ENCODE measurements at places on chromosomes 2 and 18. TPM values are rescaled to one million over a fixed set of nuclear protein-coding genes. Genes with fewer than 3 reads are reported as not detected.

DSG1 gene
- polyA plus RNA-seq = not detected

- DNase-seq = no peak
Observed at GRCh38 chr18:31489311-31489710, 8.7 kb upstream of the DSG2 start.

PROM2 gene
- 1.1 TPM for polyA plus RNA-seq

DNA sequence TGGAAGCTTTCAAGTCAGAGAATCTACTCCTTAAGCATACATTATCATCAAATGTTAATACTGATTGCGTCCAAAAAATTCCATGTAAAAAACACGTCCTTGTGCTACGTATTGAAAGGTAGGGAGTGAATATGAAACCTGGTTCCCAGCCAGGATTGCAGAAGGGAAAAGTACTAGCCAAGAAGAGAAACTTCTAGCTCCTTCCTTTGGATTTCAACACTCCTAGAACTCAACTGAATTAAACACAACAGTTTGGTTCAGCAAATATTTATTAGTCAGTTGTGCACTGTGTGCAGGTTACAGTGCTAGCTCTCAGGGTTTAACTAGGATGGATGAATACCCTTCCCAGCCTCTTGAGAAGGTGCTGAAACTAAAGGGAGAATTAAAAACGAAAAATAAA lies 33.9 kb upstream of the FHL2 start:
- DNase-seq = no peak

GRCh38 chr2:200498402-200499162 lies 11.3 kb downstream of the KCTD18 start:
- no peak for DNase-seq

DNA sequence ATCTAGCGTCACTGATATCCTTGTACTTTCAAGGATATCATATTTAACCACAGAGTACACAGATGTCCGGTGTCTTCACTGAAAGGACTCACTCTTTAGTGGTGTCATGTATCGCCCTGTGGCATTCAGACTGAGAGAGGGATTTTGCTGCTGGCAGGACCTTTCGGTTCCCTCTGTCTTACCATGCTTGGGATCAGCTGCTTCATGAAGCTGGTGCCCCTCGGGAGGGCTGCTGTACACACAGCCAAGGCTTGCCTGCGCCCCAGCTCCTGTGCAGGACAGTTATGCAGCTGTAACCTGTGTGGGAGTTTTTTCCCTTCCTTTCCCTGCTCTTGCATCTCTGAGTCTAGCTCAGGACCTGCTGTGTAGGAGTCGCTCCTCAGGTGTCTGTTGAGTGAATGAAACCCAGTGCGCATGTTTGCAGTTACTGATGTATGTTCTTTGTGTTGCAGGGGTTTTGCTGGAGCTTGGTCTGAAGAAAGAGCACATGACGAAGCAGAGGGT lies 64.4 kb downstream of the GREB1 start:
- peak; percentile 21 for DNase-seq

- DNase-seq = no peak
Observed at GRCh38 chr2:204545861-204546735, 823 bp downstream of the PARD3B start.

- DNase-seq = no peak
Observed at GRCh38 chr2:119483395-119483753, 40.9 kb downstream of the SCTR start.

GRCh38 chr2:9599430-9599829 lies 31.4 kb downstream of the YWHAQ start:
- no peak for DNase-seq

GRCh38 chr18:77495982-77496690 lies 246.5 kb downstream of the GALR1 start:
- DNase-seq = no peak

GRCh38 chr2:222424276-222424728 lies at the start of gene SGPP2:
Gene SGPP2, plus strand, starts transcription at chr2:222424543. Its CDS starts 60 bp downstream, at chr2:222424603.
- no peak for DNase-seq

DNA sequence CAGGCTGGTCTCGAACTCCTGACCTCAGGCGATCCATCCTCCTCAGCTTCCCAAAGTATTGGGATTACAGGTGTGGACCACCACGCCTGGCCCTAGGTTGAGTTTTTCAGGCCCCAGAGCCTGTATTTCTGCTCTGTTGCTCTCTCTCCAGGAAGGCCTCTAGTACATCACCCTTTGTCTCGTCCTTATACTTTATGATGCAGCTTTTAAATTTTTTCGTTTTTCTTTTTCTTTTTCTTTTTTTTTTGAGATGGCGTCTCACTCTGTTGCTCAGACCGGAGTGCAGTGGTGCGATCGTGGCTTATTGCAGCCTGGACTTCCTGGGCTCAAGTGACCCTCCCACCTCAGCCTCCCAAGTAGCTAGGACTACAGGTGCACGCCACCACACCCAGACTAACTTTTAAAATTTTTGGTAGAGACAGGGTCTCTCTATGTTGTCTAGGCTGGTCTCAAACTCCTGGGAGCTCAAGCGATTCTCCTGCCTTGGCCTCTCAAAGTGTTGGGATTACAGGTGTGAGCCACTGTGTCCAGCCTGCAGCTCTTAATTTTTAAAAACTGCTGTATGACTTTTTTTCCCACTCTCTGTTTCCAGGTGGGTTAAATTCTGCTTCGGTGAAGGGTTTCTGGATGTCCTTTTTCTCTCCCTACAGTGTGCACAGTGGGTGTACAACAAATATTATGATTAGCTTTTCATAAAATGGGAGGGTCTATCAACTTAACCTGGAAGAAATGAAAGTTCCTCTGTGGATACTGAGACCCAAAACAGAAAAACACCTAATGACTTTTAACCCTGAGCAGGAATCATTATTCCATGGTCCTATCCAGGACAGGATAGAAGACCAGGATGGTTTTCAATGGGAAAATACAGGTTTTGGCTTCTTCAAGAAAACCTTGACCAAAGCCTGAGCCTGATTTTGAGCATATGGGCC lies 47.9 kb downstream of the DDX1 start:
- no peak for DNase-seq

SULT1C2 gene
- 0.39 TPM for polyA plus RNA-seq

GRCh38 chr2:21461754-21462240 lies 338.0 kb downstream of the TDRD15 start:
- DNase-seq = no peak

ZAP70 gene
- 2.3 TPM for polyA plus RNA-seq

SLC9A2 gene
- 1.3 TPM for polyA plus RNA-seq

- DNase-seq = peak; percentile 23
Observed at GRCh38 chr2:176445956-176446355, 176.7 kb downstream of the MTX2 start.

- no peak for DNase-seq
Observed at GRCh38 chr2:168495524-168495923, 39.5 kb downstream of the CERS6 start.

DES gene
- 1,880 TPM for polyA plus RNA-seq

DNA sequence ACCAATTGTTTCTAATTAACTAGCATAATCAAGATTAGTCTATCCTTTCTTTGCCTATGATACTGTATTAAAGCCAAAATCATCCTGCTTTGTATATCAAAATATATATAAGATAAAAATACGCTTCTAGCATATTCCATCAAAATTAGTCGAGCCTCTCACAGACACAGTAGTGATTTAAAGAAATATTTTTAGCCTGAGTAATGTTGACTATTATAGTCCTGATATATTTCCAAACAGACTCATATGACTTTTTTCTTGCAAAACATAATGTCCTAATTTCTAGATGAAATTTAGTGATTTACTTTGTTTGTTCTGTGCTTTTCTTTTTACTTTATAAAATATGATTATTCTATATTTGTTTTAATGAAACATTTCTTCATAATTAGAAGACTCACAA lies 30.9 kb downstream of the FAP start:
- no peak for DNase-seq

DNA sequence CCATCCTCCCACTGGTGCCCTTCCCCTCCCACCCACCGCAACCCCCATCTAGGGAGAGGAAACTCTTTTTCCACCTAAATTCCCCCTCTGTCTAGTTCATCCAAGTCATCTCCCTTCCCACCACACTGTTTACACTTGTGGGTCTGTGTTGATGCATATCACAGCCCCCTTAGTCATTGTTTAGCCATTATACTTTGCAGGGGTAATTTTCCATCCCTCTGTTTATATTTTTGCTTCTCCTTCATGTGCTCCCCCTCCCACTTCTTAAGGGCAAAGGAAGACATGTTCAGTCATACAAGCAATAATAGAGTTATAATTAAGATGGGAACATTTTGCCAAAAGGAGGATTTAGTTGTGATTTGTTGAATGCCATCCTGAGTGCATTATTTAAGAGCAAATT lies 187.8 kb upstream of the TNP1 start:
- DNase-seq = no peak

- DNase-seq = no peak
Observed at GRCh38 chr2:149037851-149038250, 648 bp upstream of the LYPD6B start.

KCNS3 gene
- 6.3 TPM for polyA plus RNA-seq

- DNase-seq = no peak
Observed at GRCh38 chr18:57797209-57797651, 5.9 kb downstream of the ATP8B1 start.

GRCh38 chr2:175353275-175353674 lies 171.8 kb upstream of the ATP5MC3 start:
- no peak for DNase-seq

DNA sequence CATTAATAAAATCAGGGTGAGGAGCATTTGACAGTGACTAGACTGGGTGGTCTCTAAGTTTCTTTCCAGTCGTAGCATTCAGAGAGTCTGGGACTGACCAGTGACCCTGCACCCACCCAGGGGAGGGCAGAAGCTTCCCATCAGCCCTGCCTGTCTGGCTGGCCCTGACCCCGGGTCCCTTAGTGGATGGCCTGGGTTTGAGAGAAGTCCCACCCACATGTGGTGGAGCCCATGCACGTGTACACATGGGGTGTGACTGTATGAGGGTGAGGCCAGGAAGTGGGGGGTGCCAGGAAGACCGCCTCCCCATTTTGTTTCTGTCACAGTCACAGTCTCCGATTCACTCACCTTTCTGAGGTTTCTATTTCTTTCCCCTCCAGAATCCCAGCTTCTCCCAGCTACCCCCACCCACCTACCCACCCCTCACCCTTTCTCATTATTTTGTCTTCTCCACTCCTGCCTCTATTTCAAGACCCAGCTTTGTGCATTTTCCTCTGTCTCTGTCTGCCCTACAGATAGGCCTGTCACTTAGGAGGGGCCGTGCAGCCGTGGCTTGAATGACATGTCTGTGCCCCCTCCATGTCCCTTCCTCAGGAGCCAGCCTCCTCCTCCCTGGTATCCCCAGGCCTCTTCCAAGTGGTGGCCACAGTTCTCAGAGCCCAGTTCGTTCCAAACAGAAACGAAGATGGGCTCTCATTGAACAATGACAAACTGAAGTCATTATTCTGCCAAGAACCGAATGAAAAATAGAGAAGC lies 13.6 kb downstream of the CIB4 start:
- no peak for DNase-seq

- no peak for DNase-seq
Observed at GRCh38 chr2:64601034-64601754, 52.5 kb downstream of the SERTAD2 start.

DNA sequence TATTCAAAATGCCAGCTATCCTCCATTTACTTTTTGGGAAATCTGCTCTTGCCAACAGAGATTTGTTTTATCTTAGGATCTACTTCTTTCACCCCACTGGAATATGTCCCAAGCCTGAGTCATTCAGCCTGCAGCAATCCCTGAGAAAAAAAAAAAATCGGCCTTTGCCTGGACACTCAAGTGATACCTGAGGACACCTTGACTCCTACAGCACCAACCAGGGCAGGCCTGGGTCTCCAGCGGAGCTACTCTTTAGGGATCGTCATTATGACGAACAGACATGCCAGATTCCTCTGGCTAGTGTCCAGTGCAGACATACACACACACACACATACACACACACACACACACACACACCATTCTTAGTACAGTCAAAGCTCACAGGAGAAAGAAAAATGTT lies 2.2 kb upstream of the UGT1A6 start:
- DNase-seq = no peak

GRCh38 chr2:33550206-33550605 lies 48.9 kb downstream of the FAM98A start:
- no peak for DNase-seq

DNA sequence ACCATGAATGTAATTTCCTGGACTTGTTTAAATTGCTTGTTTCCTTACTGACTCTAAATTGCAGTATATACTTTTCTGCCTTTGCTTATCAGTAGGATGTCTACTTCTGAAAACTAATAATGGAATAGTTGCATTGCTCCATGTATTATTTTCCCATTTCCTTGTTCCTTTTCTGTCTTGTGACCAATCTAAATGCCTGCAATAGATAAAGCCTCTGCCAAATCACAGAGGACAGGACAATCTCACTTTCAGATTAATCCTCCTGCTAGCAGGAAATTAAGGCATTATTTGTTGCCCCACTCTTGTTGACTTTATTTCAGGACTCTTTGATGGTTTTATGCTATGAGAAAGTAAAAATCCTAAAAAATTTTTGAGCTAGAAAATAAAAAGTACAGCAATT lies 4.7 kb upstream of the ESCO1 start:
- DNase-seq = no peak

DNA sequence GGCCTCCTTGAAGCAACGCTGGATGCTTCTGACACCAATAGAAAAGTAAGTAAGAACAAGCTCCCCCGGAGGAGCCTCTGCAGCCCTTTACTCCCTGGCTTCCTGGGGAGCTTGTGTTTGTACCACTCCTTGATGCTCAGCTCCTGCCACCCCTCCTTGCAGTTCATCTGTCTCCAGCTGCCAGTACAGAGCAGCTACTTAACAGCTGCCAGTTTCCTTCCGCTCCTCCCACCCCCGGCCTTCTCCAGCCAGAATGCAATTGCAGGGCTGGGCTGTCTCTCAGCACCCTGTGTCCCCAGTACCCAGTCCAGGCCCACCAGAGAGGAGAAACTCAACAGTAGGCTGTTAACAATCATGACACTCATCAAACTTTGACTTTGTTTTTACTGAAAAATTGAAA lies 109.4 kb downstream of the AOX1 start:
- DNase-seq = no peak

DNA sequence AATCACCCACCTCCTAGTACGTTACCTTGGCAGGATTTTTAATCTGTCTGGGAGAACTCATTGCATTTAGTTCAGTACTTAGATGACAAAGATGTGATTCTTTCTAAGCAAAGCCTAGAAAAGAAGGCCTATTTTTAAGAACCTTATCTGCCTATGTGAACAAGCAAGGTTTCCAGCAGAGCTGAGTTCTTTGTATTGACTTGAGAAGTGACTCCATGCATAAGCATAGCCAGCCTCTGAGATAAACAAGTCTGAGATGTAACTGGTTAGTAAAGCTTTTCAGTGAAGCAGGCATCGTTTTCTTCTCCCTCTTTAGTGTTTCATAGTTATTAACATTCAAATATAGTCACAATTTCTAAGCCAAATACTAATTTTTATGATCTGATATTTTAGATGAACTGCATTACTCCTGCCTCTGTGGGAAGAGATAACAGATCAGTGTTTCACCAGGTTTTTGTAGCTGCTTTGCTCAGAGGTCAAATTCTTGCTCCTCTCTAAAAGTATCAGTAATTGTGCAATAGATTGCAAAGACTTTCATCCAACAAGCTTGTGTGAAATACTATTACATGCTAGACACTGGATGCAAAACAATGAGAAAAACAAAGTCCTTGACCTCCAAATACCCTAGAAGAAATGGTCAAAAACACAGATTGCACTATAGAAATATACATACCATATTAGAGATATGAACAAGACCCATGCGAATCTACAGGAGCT lies 107.8 kb downstream of the MBD2 start:
- no peak for DNase-seq
